HepG2 (cell line): ENCODE measurements at places on chromosomes 1 and 21. TPM values are rescaled to one million over a fixed set of nuclear protein-coding genes. Genes with fewer than 3 reads are reported as not detected.

Gene OLFML3
- polyA plus RNA-seq: 1.4 and 2.0 TPM in 2 replicates

Gene NGF
- polyA plus RNA-seq: not detected in 2 replicates

Gene SEMA6C
- polyA plus RNA-seq: 2.9 and 4.2 TPM in 2 replicates

Gene C1orf87
- polyA plus RNA-seq: not detected in 2 replicates

Gene S100A7
- polyA plus RNA-seq: not detected in 2 replicates

- DNase-seq: no peak
Measured at GRCh38 chr1:197976368-197976767, 59.2 kb downstream of the LHX9 start.

Gene HYI
- not detected in 2 replicates for polyA plus RNA-seq

Gene LCE1D
- polyA plus RNA-seq: not detected in 2 replicates

GRCh38 chr1:215718575-215719287 is 151.6 kb downstream of the KCTD3 start:
- no peak for DNase-seq

DNA sequence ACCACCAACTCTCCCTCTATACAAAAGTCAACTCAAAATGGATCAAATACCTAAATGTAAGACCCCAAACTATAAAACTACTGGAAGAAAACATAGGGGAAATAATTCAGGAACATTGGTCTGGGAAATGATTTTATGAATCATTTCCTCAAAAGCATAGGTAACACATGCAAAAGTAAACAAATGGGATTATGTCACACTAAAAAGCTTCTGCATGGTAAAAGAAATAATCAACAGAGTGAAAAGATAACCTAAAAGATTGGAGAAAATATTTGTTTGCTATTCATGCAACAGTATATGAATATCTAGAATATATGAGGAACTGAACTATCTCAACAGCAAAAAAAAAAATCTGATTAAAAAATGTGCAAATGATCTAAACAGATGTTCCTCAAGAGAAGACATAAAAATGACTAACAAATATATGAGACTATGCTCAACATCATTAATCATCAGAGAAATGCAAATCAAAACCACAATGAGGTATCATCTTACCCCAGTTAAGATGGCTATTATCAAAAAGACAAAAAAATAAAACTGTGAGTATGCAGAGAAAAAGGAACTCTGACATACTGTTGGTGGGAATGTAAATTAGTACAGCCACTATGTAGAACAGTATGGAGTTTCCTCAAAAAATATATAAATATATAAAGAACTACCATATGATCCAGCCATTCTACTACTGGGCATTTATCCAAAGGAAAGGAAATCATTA is 47.8 kb downstream of the VCAM1 start:
- no peak for DNase-seq

GRCh38 chr1:60090655-60091054 is 17.1 kb upstream of the C1orf87 start:
- DNase-seq: no peak

DNA sequence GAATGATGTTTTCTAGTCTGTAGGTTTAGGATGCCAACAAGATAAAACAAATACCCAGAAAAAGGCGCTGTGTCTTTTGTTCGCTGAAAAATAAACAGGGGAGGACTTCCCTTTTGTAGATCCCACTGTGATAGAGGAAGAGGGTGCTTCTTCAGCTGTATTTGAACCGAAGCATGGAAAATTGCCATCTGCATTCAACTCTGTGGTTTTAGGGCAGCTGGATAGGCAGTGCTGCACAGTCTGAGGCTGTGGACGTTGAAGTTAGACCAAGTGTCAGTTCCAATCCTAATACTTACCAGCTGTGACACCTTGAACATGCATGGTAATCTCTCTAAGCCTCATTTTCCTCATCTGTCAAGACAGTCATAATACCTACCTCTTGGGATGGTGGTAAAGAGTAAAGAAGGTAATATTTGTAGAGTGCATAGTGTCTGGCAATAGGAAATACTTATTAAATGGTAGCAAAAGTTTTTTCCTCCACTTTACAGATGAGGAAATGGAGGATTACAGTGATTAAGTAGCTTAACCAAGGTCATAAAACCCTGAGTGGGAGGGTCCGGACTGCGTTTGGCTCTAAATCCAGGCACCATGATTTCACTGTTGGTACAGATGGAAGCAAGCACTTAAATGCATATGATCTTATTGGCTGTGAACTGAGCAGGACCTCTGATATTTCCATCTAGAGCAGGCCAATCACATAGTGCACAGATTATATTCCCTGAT is 48.5 kb downstream of the UTP25 start:
- no peak for DNase-seq

DNA sequence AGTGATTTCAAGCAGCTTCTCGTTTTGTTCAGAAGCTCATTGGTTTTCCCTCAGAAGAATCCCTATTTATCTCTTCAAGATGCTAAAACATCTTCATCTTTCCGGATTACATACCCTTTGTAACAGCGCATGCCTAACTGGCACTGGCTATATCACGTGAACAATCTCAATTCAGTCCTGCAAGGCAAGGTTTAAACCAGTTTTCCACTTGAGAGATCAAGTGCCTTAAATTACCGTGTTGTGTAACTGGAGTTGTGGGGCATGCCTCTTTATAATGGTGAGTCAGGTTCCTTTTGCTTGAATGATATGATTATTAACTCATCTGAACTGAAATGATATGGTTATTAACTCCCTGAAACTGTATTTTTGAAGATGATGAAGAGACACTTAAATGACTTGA is 11.0 kb upstream of the ZFP69B start:
- DNase-seq: no peak

Gene TMEM200B
- 1.1 and 1.4 TPM in 2 replicates for polyA plus RNA-seq

DNA sequence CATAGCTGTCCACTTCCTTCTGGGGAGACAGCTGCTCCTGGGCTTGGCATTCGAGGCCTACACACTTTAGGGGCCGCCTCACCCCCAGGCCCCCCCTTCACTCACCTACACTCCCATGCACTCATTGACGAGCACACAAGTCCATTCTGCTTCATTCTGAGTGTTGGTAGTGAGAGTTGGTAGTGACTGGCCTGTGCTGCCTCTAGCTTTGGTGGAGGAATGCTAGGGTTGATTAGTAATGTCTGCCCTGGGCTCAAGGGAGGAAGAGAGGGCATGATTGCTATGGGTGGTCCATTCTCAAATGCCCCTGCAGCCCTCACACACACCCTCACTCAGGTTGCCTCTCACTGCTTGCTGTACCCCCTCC is 30.4 kb downstream of the TRIM11 start:
- no peak for DNase-seq

DNA sequence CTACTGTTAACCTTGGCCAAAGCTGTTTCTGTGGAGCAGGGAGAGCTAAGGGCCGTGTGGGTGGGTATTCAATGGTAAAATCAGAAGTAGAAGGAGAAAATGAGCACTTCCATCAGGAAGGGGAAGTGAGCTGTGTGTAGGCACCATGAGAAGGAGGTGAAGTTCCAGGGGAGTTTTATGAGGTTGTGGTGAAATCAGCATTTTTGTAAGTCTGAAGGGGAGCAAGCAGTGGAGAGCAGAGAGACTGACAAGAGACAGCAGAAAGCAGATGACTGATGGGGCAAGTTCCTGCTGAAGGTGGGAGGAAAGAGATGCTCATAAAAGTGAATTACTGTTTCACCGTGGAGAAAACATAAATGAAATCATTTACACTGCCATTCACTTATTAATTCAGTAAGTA is 2.7 kb upstream of the GPR88 start:
- DNase-seq: no peak

Gene DISP3
- polyA plus RNA-seq: 0.08 and 0.09 TPM in 2 replicates

DNA sequence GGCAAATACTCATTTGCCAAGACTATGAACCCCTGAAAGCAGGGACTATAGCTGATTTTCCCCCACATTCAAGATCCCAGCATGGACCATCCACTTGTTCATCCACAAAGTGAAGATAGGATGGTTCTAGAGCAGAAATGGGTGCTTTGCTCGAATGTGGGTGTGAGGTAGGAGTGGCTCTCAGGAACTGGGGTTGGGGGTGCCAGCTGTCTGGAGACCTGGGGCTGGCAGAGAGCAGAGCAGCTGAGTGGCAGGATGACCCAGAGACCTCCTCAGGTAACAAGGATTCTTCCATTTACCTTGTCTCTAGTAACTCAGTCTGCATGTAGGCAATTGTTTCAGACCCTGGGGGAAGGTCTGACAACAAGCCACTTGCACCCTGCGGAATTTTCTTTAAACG is 6.0 kb downstream of the S100A9 start:
- DNase-seq: no peak

DNA sequence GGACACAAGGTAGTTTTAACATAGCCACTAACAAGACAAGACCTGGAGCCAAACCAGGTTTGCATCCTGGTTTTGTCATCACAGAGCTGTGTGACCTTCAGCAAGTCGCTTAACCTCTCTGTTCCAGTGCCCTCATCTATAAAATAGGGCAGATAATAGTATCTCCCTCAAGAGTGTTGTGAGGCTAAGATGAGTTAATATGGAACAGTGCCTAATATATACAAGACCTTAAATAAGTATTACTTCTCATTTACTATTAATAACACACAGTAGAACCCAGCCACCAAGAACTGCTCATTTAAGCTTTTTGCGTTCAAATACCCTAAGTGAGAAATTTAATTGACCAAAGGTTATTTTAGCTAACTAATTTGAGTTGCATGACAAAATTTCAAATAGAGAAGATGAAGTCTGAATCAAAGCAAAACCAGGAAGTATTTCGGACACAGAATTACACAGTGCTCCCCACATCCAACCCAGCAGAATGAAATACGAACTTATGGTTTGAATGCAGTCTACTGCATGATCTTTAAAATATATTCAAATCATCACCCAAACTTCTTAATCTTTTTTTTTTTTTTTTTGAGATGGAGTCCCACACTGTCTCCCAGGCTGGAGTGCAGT is 123.9 kb upstream of the KRTAP19-8 start:
- no peak for DNase-seq

DNA sequence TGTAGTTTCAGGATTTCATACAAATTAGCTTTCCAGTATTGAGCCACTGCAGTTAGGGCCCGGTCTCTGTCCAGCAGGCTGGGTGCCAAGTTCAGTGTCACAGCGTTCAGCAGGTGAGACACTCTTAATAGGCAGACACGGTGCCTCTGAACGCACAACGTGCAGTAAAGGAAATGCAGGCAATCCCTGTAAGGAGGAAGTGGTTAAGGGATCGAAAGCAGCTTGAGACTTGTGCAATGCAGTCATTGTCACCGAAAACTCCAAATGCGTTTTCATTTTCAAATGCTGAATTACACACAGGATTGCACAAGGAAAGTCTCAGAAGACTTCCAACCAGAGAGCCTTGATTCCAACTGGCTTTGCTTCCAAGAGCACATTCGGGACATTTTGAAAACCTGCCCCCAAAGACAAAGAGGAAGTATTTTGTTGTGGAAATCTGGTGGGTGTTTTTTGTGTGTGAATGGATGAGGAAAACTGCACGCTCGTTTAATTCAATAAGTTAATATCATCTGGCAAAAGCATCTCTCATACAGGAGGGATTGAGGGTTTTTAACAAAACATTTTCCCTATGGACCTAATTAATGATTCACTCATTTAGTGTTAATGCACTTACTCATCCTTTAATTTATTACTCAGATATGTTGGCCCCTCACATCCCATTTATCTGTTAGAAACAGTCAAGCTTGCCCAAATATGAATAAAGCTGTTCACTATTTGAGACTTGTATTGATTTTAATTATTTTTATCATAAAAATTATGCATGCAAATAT is 61.6 kb downstream of the PTGS2 start:
- DNase-seq: no peak

Gene OXCT2
- 0.21 and 0.26 TPM in 2 replicates for polyA plus RNA-seq

- no peak for DNase-seq
Measured at GRCh38 chr1:233085566-233085965, 135.2 kb downstream of the NTPCR start.

DNA sequence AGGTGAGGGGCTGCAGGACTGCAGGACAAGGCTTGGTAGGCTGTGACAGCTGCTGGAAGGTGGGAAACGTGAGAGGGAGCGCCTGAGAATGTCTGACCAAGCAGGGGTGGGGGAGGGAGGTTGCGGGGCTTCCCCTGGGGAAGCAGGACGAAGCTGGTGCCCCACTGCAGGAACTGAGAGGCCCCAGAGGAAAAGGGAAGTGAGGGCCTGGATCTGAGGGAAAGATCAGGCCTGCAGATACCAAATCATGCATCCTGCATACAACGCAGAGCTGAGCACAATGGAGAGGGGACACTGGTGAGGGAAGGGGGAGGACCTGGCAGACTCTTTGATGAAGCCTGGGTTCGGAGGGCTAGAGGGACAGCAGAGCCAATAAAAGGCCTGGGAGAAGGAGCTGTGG is 65.7 kb upstream of the BACE2 start:
- no peak for DNase-seq

DNA sequence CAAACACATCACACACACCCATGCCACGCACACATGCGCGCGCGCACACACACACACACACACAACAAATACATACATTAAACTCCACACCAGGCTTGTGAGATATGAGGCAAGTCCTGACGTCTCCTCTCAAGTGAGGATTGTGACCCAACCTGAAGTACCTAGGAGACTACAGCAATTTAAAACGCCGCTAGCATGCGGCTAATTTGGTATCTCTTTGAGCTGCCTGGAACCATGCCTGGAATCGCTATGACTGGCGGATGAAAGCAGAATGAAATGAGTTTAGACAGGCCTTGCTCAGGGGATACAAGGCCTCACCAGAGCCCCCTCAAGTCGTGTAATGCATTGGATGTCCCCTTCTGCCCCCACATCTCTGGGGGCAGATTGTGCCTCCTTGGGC is 1.6 kb upstream of the RAB7B start:
- DNase-seq: no peak

- no peak for DNase-seq
Measured at GRCh38 chr21:35478161-35479064, 429.3 kb upstream of the RUNX1 start.

- DNase-seq: no peak
Measured at GRCh38 chr1:18175530-18176377, 68.2 kb downstream of the IGSF21 start.

Gene TNNI3K
- 0.60 and 1.1 TPM in 2 replicates for polyA plus RNA-seq

Gene TRAPPC3
- 48.0 and 53.7 TPM in 2 replicates for polyA plus RNA-seq

Gene AK5
- not detected in 2 replicates for polyA plus RNA-seq

- DNase-seq: no peak
Measured at GRCh38 chr1:160850993-160851392, 11.7 kb downstream of the CD244 start.

DNA sequence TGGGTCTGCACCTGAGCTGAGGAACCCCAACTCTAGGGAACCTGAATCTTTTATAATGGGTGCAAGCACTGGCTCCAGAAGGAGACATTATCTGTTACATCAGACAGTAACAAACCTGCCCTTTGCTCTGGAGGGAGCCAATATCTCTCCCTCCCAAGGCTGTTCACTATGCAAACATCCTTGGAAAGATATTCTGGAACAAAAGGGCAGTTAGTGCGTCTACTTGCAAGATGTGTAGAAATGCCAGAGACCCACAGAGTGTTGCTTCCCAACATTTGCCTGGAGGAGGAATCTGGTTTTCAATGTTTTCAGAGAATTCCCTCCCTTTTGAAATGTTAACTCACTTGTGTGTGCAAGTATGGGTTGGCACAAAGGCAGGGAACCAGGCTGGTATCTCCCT is 31.9 kb downstream of the UMODL1 start:
- DNase-seq: no peak

- no peak for DNase-seq
Measured at GRCh38 chr1:96559181-96559580, 162.4 kb upstream of the PTBP2 start.

GRCh38 chr1:115537415-115537814 is 104.4 kb upstream of the VANGL1 start:
- DNase-seq: no peak

Gene SH3D21
- polyA plus RNA-seq: 8.6 and 8.7 TPM in 2 replicates

GRCh38 chr1:79744746-79745145 is 738.2 kb upstream of the ADGRL4 start:
- no peak for DNase-seq

Gene HNRNPCL4
- not detected in 2 replicates for polyA plus RNA-seq

Gene SDC3
- polyA plus RNA-seq: 0.84 and 0.85 TPM in 2 replicates

GRCh38 chr1:11957897-11958296 is 22.3 kb upstream of the MFN2 start:
- no peak for DNase-seq
